ENCODE measurements at places on chromosomes 7 and 10.

- DNase-seq, result no peak
These were observed 1241.7 kb downstream of the REEP3 start for GRCh38 chr10:64762861-64763260.

DNA sequence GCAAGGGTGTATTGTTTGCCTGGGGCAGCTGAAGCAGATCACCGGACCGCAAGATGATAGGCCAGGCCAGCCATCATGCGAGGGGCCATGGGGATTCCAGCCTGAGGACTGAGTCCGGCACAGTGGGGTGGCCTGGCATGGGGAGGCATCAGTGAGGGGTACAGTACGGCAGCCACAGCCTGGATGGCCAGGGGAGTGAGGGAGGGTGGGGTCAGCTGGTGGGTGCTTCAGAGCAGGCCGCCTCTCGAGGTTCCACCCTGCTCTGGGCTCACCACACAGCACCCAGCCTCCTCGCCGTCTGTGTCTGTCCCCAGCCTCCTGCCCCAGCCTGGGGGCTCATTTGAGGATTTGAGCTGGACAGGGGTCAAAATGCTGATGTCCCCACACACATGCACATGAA is 508.5 kb upstream of the FOXK1 start:
- DNase-seq, result no peak

- no peak for DNase-seq
These were observed 164.9 kb downstream of the ELMO1 start for GRCh38 chr7:37283716-37284115.

GRCh38 chr10:44933451-44934321 is 22.5 kb downstream of the TMEM72 start:
- DNase-seq, result no peak

DNA sequence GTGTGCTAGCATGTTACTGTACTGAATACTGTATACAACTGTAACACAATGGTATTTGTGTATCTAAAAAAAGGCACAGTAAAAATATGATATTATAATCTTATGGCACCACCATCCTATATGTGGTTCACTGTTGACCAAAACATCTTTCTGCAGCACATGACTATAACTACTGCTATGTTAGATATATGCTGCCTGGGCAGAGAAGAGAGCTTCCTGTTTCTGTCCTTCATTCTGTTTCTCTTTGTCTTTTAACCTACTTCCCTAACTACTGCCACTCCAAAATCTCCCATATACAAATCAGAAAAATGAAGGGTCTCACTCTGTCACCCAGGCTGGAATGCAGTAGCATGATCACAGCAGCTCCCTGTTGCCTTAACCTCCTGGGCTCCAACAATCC is 8.8 kb upstream of the FGL2 start:
- no peak for DNase-seq

DNA sequence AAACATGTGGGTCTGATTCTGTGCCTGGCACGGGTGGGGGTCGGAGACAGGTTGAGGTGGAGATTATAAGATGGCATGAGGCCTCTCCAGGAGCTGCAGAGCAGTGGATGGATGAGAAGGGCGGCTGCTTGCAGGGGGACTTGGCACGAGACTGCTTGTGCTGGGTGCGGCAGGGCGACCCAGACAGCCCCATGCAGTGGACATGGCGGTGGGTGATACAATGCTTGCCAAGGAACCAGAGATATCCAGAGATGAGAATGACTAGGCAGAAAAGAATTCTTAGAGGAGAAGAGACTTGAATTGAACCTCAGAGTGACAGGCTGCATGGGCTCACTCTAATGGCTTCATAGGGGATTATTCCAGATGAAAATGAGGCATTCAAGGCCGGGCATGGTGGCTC is 145.4 kb downstream of the NEURL1 start:
- DNase-seq, result no peak

DNA sequence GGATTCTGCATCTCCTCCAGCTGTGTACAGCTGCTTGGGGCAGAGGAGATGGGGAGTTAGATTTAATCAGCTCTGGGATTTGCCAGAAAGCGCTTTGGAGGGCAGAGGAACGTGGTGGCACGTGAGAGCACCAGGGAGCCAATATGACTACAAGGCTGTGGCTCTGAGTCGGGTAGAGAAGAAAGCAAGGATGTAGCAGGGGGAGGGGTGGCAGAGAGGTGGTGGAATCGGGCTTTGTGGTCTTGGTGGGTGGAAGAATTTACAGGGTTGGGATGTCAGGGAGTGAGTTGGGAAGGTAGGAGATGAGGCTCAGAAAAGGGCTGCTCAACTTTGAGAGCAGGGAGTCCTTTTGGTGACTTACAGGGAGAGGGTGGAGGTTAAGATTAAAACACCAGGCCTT is 113.6 kb downstream of the CCNY start:
- no peak for DNase-seq

DNA sequence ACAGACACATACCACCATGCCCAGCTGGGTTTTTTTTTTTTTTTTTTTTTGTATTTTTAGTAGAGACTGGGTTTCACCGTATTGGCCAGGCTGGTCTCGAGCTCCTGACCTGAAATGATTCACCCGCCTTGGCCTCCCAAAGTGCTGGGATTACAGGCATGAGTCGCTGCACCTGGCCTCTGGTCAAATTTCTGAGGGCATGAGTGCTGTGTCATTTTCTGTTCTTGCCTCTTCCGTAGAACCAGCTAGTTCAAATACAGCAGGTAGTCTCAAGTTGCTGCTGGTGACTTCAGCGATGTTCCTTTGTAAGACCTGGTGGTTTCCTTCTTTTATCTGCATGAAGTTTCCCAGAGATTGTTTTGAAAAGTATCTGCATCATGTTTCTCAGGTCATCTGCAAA is 134.8 kb upstream of the SHH start:
- no peak for DNase-seq

GRCh38 chr10:74704629-74705357 is 121.6 kb upstream of the KAT6B start:
- DNase-seq, result no peak

GRCh38 chr7:142812437-142813215 is 41.9 kb downstream of the PRSS2 start:
- DNase-seq, result no peak

DNA sequence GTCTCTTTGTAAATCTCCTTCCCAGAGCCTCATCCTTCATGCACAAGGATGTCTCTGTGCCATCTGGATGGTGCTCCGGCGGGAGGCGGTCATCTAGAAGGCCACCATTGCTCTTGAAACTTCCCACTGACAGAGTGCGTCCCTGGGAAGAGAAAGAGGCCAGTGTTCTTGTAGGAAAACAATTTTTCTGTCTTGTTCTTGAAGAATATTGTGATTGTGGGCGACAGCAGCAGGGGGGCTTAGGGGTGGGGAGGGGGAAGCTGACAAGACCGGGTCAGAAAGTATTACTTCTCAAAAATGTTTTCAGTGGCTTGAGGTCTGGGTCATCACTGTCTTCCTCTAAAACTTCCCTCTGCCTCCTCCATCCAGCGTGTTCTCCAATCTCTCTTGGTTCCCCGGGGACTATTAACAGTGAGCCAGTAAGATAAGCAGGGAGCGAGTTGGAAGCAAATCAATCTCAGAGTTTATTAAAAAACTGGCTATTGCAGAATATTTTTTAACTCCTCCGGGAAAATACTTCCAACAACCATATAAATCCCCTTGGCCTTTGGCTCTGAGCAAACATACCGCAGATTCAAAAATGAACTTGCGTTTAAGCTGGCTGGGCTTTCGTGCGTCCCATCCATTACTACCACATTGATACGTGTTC is 597.8 kb upstream of the MGMT start:
- DNase-seq, result no peak

- DNase-seq, result no peak
These were observed 5.1 kb downstream of the ZMIZ1 start for GRCh38 chr10:79073784-79074432.

DNA sequence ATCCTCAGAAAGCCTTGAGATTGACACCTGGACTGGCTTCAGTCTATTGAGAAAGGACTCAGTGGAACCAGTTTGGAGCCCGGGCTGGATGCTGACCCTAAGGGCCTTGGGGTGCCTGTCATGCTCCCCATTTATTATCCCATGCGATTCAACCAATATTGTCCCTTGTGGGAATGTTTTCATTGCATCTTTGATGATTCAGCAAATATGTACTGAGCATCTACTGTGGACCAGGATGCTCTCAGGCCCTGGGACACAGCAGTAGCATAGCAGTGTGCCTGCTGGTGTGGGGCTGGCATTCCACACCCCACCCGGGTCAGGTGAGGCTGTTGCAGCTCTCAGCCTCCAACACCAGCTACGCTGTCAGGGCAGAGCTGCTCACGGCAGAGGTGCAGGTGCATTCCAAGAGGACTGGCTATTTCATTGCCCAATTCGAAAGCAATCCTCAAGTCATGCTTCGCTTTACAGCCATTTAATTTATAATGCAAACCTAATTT is 586.0 kb downstream of the TCERG1L start:
- no peak for DNase-seq

- DNase-seq, result no peak
These were observed 2.6 kb upstream of the SP4 start for GRCh38 chr7:21425290-21425689.

GRCh38 chr10:44955413-44956070 is 4.1 kb upstream of the RASSF4 start:
- no peak for DNase-seq

DNA sequence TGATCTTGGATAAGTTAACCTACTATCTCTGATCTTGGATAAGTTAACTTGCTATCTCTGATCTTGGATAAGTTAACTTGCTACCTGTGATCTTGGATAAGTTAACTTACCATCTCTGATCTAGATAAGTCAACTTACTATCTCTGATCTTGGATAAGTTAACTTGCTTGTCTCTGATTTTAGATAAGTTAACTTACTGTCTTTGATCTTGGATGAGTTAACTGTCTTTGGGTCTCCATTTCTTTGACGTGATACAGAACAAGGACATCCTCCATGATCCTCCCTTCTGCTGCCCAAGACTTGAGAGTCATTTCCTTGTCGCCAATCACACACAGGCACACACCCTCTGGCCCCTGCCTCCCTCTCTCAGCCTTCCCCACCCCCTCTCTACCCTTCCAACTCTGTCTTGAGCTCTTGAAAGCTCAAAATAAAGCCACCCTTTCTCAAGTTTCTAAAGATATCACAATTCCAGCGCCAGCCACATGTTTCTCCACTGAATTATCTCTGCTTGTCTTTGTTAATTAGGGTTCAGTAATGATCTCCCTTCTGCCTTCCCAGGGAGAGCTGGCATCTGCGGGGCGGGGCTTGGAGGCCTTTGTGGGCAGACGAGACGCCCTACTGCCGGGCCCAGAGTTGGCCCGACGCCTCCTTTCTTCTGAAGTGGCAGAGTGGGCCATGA is 85.1 kb upstream of the GTF2I start:
- DNase-seq, result no peak

- DNase-seq, result no peak
These were observed 63.2 kb upstream of the PHF14 start for GRCh38 chr7:10910447-10910846.

DNA sequence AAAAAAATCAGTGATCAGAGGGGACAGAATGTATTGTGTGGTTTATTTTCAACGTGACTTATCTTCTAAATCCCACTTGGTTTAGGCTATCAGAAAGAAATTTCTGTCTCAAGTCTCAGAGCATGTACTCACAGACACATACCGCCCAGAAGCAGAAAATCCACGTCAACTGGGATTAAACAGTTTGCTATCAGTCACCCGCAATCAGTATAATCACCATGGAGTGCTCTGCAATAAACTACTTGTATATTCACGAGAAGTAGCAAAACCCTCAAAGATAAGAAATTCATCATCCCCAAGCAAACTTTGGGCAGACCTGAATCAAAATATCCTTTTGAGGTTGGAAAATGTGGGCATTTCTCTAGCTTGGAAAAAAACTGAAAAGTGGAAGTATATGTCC is 259.1 kb downstream of the FGFR2 start:
- no peak for DNase-seq

- no peak for DNase-seq
These were observed 47.0 kb downstream of the KIAA1217 start for GRCh38 chr10:24255881-24256311.

DNA sequence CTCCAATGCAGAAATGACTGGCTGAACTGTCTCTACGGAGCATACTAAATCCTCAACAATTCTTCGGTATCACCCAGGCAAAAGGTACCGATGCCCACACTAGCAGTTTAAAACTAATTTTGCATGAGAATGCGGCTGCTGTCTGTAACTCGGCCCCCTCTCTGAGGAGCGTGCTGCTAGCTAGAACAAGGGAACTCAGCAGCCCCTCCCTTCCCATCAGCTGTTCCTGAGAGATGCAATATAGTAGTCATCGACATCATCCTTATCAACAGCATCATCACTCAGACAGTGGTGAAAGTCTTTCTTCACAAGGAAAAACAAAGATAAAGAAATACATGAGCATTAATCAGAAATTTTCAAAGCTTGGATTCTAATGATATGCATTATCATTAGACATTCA is 189.1 kb upstream of the FRMD4A start:
- no peak for DNase-seq

DNA sequence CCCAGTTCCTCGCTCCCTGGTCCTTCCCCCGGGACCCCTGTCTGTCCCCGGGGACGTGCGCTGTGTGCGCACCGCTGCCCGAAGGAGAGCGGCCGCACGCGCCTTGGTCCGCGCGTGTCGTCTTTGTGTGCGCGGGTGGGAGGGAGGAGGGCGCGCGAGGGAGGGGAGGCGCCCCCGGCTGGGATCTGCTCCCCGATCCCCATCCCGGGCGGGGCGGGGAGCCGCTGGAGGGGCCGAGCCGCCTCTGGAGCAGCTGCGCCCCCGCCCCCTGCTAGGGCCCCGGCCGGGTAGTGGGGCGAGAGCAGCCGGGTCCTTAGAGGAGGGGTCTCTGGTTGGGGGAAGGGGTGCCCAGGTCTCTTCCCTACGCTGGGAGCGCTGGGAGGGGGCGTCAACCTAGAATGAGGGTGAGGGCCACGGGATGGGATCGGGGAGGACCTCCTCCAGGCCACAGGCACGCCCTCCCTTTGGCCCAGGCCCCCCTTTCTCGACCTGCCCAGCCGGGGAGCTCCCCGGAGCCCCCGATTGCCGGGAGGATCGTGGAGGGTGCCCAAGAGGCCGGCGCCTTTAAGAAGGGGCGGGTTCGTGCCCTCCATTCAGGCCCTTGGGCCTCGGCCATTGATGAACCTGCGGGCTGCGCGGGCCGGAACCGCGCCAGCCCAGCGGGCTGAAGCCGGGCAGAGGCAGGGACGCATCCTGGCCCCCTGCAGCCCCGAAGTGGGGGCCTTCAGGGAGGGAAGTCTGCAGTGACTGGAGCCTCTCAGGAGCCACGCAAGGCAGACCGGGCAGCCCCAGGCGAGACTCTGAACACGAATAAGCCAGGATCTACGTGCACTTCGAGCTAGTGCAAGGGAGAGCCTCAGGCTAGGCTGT is 678 bp downstream of the SH2B2 start:
- DNase-seq, result no peak

DNA sequence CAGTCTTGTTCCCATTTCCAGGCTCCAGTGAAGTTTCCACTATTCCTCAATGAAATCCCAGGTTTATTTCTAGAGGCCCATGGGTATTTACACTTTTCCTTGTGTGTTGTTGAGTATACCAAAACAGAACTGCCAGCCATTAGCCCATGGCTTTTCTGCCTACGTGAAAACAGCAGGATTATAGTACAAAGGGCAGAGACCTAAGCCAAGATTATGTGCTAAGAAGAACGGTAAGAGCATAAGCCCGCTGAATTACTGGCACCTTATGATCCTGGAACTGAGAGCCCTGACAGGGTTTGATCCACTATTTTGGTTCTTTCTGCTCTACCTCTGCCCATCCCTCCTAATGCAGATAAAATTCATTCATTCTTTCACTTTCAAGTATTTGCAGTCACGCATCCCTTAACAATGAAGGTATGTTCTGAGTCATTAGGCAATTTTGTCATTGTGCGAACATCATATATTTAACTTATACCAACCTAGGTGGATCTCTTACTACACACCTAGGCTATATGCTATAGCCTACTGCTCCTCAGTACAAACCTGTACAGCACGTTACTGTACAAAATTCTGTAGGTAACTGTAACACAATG is 16.0 kb downstream of the SEMA3C start:
- no peak for DNase-seq
